Right renal pelvis (tissue), 4 donors: ENCODE measurements at places on chromosomes 12 and 14.

GRCh38 chr12:120249266-120249874 lies 16.2 kb downstream of the PXN start:
- DNase-seq = no peak

DNA sequence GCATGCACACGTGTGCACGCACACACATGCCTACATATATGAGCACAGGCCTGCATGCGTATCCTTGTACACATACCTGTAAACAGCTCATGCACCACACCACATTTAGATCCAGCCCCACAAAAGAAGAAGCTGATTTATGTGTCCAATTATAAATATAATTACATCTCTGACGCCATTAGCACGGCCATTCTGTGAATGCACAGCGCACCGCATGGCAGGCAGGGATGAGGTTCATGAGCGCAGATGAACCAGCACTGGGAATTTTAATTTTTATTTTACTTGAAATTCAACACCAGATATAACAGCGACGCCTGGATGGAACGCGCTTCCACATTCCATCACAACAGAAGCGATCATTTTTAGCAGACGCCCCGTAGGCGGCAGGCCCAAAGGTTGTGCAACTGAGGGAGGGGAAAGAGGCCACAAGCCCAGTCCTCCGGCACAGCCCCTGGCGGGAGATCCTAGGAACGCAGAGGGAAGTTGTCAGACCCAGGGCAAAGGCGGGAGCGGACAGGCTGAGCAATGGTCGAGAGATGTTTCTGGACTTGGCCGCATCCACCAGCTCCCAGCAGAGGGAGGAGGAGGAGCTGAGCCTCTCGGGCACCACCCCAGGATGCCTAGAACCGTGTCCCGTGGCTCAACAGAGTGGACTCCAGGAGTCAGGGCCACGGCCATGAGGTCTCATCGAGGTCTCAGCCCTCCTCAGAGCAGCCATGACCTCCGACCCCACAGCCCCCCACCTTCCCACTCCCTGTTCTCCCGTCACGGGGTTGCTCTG lies 37.9 kb upstream of the GALNT9 start:
- DNase-seq = no peak

GRCh38 chr12:126747530-126748149 lies 1519.3 kb upstream of the TMEM132C start:
- no peak for DNase-seq

DNA sequence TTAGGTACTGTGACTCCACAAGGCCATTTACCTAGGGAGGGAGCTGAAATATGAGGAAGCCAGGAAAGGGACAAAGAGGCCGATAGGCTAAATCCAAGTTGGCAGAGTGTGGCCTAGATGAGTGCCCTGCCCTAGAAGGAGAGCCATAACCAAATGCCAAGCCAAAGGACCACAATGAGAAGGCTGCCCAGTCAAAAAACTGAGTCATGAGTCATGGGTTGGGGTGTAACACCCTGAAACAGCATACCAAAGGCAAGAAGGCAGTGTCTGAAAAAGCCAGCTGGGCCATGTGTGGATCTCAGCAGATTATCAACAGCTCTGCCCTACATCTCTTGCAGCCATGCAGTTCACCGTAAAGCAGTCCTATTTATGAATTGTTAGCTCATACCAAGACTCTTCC lies 171.7 kb downstream of the PHLDA1 start:
- no peak for DNase-seq

DNA sequence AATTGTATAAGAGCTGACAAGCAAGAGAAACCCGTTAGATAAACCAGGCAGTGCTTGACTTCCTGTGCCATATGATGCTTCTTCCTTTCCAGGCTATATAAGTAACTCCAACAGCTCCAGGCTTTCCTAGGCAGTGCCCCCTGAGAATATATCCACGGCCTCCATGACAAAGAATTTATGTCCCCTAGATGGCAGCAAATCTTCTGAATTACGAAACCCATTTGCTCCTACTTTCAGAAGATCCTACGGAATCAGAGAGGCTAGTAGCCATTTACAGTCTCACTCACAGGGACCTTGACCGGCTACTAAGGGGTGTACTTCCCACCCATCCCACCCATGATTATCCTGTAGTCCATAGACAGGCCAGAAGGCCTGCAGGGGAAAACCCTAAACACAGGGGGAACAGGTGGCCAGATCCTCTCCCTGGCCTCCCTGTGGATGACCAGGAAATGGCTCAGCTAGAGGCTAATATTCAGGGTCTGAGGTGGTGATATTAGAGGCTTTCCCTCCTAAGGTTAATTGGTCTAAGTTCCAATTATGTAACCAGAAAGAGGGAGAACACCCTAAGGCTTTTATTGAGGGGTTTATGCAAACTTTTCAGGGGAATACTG lies 77.2 kb upstream of the DCD start:
- DNase-seq = no peak

DNA sequence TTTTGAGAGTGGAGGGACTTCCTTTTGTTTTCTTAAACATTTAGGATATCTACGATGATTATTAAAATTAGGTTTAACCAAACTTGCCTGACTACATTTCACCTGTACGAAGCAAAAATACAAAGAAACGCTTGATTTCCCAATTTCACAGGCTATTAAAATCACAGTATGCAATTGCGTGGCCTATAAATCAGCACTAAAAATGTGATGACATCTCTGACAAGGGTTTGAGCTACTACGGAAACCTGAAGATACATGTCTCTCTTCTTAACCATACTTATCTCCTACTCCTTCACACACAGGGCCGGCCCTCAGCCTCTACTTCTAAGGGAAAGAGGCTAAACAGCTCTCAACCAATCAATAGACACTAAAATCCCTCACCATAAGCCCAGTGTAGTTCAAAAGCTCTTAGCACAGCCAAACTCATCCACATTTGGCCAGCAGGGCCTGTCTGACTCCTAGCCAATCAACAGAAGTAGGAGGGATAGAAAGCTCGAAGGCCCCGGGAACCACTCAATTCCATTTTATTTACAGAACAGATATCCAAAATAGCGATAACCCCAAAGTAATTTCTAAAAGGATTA lies 137.3 kb downstream of the FOXN3 start:
- no peak for DNase-seq

DNA sequence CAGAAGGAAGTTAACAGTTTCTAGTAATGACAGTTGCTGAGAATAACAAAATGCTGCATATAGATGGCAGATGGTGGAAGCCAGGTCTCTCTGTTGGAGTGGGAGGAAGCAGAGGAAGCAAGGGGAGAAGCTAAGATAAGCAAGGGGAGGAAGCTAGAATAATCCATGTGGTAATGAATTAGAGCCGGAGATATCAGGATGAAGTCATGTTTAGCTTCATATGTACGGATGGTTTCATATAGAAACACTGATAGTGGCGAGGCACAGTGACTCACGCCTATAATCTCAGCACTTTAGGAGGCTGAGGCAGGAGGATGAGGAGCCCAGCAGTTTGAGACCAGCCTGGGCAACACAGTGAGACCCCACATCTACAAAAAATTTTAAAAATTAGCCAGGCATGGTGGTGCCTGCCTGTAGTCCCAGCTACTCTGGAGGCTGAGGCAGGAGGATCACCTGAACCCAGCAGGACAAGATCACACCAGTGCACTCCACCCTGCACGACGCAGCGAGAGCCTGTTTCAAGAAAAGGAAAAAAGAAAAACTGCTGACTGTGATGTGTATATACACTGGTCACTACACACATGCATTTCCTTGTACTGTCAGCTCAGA lies 49.2 kb downstream of the ANAPC7 start:
- no peak for DNase-seq

- no peak for DNase-seq
Measured at GRCh38 chr12:93113317-93114006, 184.4 kb upstream of the EEA1 start.

GRCh38 chr14:70755655-70756054 lies 53.7 kb downstream of the MAP3K9 start:
- DNase-seq = no peak

GRCh38 chr14:90760591-90761316 lies 55.5 kb downstream of the TTC7B start:
- no peak for DNase-seq

DNA sequence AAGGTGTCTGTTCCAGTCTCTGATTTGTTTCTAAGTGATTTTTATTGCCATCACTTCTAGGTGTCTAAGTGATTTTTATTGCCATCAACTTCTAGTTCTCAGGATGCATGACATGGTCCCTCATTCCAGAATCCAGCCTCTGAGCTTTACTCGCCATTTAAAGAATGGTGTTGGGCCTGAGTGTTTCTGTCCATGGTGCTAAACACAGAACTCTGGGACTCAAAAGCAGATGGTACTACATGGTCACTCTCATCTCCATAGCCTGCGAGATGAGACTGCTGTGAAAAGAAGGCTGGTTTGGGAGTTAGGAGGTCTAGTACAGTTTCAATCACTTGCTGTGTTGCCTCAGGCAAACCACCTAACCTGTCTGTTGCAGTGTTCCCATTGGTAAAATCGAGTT lies 276.6 kb downstream of the NRXN3 start:
- DNase-seq = peak; percentile 31

DNA sequence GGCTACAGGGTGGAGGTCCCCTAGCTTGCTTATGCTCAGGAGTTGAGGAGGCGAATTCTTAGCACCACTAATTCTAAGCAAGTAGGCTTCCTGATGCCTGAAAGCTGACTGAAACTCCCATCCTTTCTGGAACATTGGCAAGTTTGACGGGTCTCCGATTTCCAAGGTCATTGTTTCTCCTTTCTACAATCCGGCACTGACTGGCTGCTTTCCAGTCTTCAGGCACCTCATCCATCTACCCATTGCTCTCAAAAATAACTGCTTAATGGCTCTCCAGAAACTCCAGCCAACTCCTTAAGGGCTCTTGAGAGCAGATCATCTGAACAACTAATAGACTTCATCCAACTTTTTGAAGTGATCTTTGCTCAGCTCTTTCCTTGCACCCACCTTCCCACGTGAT lies 13.3 kb downstream of the REM2 start:
- no peak for DNase-seq

- DNase-seq = no peak
Measured at GRCh38 chr12:47249082-47249481, 169.3 kb upstream of the AMIGO2 start.

DNA sequence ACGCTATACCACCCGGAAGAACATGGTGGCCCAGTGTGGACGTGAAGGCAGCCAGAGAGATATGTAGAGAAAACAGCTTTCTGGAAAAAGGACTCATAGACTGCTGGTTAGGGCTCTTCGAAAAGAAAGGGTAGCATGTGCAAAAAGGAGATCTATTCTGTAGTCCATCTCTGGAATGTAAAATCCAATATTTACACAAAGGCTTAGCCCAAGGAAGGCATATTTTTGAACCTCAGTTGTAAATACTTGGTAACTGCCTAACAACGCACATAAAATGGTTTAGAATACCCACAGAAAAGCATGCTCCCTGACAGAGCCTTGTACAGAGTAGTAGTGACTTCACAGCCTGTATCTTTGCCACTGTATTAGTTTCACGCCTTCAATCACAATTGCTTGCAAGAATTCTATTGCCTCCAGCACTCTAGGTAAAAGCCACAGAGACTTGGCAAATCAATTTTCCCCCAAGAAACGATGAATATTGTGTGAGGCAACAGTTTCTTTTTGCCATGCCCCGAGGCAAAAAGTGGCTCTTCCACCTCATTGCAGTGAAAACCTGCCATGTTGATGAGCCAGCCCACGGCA lies 59.2 kb downstream of the TRIM9 start:
- no peak for DNase-seq

DNA sequence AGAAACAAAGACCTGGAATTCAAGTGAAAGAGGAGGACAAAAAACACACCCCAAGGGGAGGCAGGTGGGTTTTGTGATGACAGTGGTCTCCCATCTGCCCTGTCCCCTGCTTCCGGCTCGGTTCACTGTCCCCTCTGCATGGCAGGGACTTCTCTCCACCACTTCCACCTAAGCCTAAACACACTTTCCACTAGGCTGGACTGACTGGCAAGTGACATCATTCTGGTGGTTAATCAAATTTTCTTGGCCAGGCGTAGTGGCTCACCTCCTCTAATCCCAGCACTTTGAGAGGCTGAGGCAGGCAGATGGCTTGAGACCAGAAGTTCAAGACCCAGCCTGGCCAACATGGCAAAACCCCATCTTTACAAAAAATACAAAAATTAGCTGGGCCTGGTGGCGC lies 11.9 kb downstream of the PLEKHG6 start:
- DNase-seq = no peak

DNA sequence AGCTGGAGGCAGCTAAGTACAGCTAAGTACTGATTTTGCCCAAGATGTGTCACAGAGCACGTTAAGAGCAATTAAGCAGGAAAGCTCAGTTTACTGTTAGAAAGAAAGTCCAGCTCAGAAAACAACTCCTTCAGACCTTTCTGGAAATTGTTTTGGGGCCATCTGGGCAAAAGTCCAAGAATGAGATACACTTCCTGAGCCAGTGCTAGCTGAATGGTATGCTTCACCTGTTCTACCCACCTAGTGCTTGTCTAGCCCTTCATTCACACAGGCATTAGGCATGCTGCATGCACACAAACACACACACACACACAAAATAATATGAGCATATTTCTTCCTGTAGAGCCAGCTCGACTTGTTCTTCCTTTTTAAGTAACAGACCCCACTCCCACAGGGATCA lies 6.6 kb upstream of the IKZF4 start:
- no peak for DNase-seq

DNA sequence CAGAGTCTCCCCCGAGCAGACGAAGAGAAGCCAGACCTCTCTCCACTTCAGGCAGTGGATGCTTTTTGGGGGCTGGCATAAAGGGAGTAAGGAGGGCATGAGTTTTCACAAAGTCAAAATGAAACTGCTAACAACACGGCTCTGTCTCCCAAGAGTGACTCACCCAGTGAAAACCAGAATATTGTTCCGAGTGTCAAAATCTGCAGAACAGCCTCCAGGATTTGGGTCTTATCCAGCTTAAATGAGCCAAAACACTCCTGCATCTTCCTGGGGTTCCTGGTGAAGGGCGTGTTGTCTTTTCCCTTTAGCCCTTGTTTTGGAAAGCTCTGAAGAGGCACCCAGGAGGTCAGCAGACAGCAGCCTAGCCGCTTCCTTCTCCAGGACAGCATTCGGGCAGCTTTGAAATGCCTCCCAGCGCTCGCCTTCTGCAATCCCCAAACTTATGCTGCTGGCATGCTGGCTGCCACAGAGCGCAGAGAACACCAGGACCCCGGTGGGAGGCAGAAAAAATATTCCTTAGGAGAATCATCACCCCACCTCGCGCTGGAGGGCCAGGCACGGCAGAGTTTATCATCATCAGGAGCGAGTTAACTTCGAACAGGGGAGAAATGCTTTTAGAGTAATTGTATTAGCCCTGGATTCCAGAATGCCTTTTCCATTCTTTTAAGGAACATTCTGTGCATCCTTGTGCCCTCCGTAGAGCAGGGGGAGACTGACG lies 117.7 kb upstream of the NCOR2 start:
- DNase-seq = no peak

GRCh38 chr14:93033983-93034670 lies 81.6 kb downstream of the ITPK1 start:
- no peak for DNase-seq

GRCh38 chr12:131454418-131455217 lies 256.3 kb upstream of the SFSWAP start:
- no peak for DNase-seq

- no peak for DNase-seq
Measured at GRCh38 chr14:23181453-23181852, 2.0 kb downstream of the SLC7A8 start.

DNA sequence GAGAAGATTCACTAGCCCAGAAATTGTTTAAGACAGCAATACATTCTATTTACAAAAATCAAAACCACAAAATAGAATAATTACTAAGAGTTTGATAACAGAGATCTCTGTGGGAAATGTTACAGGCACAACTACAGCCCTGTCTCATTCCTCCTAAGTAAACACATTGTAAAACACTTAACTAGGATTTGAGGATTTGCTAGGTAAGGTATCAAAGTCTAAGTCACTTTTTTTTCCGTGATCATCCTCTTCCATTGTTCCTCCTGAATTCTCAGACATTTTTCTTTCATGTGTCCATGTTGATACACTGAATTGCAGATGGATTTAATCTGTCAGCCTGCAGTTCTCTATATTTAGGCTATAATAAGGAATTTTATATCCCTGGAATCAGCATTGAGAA lies 127.5 kb downstream of the ACSS3 start:
- DNase-seq = no peak
